ENCODE measurements at places on chromosomes 16 and 17. TPM values are rescaled to one million over a fixed set of nuclear protein-coding genes. Genes with fewer than 3 reads are reported as not detected.

The C16orf96 gene
- not detected for total RNA-seq

The GRAPL gene
- total RNA-seq = not detected

The CPNE7 gene
- total RNA-seq = 9.6 TPM

The RNF167 gene
- total RNA-seq = 20.4 TPM

The KRTAP1-1 gene
- not detected for total RNA-seq

The INO80E gene
- 97.4 TPM for total RNA-seq

The APRT gene
- total RNA-seq = 290 TPM

The SPNS2 gene
- 4.2 TPM for total RNA-seq

The ABCC12 gene
- not detected for total RNA-seq
